ENCODE measurements at places on chromosomes 16 and 17.

DNA sequence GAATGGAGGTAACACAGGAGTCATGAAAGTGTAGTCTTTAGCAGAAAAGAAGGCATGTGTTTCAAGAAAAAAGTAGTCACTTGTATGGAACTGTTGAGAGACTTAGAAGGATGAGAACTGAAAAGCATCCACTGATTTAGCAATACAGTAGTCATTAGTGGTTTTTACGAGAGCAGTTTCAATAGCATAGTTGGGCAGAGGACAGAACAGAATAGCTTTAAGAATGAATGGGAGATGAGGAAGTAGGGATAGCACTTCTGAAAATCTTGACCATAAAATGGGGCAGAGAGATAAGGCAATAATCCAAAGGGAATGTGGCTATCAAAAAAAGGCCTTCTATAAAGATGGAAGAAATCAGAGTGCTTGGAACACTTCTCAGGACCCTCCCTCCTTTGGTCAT, 64.8 kb upstream of the C17orf78 start:
- no peak for DNase-seq

- no peak for DNase-seq
Measured at GRCh38 chr17:79626156-79626890, 15.5 kb upstream of the RBFOX3 start.

DNA sequence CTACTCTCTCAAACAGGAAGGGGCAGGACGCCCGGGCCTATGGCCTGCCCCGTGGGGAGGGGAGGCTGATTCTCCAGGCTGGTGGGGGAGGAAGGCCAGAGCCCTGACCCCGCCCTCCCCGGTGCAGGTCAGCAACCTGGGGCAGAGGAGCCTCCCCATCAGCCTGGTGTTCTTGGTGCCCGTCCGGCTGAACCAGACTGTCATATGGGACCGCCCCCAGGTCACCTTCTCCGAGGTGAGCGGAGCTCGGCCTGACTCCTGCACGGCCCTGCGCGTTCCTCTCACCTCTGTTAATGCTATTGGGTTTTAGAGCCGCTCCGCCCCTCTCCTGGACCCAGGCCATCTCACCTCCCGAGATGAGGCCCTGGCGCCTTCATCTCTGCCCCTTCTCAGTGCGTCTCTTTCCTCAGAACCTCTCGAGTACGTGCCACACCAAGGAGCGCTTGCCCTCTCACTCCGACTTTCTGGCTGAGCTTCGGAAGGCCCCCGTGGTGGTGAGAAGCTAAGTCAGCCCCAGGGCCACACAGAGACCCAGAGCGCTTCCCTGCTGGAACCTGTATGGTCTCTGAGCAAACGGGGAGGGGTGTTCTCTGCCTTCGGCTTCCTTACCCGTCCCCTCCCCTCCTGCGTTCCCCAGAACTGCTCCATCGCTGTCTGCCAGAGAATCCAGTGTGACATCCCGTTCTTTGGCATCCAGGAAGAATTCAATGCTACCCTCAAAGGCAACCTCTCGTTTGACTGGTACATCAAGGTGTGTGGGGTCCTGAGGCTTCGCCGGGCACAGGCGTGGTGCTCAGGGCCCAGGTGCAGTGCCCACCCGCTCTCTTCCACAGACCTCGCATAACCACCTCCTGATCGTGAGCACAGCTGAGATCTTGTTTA, 25.1 kb upstream of the ITGAX start:
- no peak for DNase-seq

GRCh38 chr16:8887431-8887765, 5.2 kb downstream of the LITAFD start:
- DNase-seq: no peak

DNA sequence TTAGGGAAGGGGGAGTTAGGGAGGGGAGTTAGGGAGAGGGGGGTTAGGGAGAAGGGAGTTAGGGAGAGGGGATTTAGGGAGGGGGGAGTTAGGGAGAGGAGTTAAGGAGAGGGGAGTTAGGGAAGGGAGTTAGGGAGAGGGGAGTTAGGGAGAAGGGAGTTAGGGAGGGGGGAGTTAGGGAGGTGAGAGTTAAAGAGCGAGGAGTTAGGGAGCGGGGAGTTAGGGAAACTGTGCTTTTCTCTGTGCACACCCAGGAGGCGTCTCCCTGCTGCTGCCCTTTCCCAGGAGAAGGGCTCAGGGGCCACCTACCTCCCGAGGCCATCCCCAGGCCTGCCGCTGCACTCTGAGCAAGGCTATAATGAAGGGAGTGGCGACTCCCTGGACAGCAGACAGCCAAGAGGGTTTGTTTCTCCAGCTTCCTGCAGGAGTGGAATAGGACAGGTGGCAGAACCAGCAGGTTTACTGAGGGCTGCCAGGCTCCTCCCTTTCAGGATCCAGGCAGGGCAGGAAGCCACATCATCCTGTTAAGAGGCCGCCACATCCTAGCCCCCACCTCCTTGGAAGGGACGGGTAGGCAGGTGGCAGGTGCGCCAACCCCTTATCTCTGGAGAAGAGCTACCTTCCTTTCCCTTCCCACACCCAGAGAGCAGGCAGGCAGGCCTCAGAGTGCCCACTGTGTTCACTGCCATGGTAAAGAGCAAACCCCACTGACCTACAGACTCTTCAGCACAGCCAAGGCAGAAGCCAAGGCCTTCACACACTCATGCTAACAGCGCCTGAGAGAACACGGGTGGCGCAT, 4.3 kb downstream of the CANT1 start:
- no peak for DNase-seq

DNA sequence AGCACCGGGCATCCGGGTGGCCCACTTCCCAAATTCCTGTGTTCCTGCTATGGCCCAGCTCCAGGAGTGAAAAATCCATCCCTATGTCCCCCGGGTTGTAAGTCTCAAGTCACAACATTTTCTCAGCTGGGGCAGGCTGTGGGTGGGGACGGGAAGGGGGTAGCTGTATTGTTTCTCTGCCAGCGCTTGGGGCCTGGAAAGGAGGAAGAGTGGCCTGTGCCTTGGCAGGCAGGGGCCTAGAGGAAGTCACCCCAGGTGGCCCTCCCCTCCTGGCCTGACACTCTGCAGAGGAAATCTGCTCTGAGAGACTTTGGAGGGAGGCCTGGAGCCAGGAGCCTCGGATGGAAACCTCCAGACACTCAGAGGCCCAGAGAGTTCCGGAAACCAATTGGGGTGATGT, 10.6 kb upstream of the SCN4A start:
- no peak for DNase-seq

DNA sequence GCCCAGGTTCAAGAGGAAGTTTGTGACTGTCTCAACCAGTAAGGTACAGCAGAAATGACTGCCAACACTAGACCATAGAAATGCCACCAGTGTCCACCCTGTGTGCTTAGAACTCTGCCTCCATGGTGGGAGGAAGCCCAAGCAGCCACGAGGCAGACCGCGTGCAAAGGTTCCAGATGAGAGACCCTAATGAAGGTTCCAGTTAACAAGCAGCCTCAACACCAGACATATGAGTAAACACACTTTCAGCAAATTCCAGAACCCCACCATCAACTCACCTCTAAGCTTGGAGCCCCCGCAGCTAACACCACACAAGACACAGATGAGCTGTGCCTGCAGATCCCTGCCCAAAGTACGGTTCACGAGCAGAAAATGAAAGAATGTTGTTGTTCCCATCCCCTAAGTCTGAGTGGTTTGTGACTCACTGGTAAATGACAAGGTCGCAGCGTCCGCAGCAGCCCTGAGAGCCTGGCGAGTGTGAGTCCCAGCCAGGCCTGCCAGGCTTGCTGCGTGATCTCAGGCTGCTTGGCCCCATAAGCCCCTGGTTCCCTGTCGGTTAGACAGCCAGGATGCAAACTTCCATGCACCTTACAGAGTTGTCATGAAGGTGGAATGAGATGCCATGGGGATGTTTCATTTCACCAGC, 193.7 kb downstream of the C16orf95 start:
- no peak for DNase-seq

DNA sequence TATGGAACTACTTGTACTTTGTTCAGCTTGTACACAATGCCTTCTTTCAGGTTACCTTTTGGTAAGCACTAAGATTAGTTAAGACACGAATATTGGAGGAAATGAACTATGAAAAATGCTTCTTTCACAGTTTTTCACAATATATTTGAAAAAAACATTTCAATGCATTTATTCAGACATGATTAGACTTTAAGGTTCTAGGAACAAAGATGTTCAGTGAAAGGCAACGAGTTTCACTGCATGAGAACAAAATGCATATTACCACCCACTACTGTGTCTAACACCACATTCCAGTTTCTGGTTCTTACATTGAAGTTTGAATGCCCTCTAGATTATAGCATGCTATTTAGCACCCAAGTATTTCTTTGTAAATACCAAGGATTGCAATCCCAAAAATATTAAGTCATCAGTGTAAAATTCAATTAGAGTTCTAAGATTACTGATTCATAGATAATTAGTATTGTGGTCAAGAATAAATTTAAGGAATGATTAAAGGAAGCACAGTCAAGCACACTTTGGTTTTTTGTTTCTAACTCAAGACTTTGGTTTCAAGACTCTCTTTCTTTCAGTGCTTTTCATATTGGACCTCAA, 261.7 kb downstream of the CEP112 start:
- no peak for DNase-seq

DNA sequence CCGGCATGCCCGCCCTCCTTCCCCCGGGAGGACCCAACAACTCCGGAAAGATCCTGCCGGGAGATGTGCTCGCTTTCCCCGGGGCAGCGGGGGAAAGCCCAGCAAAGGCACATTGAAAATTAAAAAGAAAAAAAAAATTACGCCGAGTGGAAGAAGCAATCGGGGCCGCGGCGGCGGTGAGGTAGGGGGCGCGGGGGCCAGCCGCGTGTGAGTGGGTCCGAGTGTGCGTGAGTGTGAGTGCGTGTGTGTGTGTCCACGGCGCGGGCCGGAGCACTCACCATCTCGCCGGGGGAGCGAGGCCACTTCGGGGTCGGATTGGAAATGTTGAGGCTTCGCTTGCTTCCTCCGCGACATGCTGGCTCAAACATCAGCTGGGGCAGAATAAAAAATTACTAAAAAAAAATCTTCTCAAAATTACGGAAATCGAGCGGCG, at the start of gene SALL1:
SALL1 (minus strand) TSS at position 383 of the 433 bp plus-strand sequence; CDS start at position 354, 29 bp downstream.
- DNase-seq: no peak

- no peak for DNase-seq
Measured at GRCh38 chr17:20218272-20218671, 209.1 kb downstream of the SPECC1 start.

GRCh38 chr17:57916925-57917858, 38.0 kb downstream of the CUEDC1 start:
- DNase-seq: no peak

- DNase-seq: no peak
Measured at GRCh38 chr16:27531186-27531585, 18.5 kb downstream of the GTF3C1 start.

DNA sequence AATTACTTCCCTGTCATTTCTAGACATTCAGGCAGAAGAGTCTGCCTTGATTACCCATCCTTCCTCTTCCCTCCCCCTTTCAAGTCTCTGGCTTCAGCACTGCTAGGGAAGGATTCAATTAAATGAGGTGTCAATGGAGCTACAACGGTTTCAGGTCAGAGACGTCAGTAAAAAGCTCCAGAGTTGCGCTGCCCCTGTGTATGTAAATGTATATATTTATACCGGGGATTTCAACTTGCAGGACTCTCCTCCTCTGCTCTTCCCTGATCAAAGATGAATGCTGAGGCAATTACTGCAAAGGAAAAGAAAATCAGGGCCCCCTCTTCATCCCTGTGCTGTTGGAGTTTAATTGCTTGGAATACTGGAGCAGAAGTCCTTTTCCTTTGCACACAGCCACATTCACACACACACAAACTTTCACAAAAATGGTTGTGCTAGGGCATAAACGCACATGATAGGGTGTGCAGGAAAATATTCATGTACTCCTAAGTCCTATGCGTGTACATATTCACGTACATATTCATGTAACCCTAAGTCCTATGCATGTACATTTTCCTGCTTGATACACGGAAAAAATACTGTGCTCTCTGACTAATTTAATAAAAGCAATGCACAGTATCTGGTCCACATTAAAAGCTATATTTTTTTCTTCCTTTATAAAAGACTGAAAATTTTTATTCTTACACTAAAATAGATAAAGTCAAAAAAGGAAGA, 129.7 kb upstream of the PMFBP1 start:
- DNase-seq: no peak

DNA sequence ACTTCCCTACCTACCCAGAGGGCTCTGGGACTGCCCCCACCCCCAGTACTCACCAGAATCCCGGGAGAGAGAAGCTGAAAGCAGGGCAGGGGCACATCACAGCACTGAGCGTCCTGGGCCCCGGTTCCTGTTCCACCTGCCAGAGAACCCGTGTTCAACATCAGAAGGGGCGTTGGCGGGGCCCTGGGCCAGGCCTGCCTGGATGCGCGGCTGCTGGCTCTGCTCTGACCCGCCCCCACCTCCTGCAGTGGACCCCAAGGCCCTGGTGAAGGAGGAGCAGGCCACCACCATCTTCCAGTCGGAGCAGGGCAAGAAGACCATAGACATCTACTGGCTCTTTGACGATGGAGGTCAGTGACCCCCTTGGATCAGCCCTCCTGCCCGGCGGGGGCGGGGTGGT, 27.7 kb downstream of the SLC12A3 start:
- no peak for DNase-seq

DNA sequence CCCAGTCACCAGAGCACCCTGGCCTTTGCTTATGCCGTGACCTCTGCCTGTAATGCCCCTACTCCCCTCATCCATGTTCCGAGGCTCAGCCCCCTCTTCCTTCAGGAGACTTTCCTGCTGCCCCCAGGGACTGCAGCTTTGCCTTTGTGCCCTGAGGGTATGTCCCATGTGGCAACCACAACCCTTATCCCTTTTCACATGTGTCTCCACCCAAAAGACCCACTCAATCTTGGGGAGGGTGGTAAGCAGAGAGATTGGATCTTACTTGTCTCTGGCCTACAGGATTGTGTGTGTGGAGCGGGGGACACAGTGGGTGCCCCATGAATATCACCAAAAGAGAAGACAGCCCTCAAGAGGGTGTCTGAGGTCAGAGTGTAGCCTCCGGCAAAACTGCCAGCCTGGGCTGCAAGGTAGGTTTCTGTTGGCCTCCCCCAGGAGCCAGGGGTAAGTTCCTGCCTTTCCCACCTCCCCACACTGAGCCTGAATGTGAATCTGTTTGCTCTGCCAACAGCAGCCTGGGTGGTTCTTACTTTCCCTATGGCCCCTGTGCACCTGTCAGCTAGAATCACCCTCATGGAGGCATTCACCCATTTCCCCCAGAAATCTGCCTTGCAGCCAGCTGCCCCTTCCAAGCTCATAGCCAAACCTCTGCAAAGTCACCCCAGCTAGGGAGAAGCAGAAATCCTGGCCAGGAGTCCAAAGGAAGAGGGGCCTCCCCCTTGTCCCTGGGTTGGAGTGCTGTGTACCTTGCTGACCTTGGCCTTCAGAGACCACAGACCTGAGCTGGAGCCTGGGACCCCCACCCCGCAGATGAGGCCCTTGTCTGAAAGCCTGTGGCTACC, 11.5 kb upstream of the C17orf113 start:
- DNase-seq: no peak

DNA sequence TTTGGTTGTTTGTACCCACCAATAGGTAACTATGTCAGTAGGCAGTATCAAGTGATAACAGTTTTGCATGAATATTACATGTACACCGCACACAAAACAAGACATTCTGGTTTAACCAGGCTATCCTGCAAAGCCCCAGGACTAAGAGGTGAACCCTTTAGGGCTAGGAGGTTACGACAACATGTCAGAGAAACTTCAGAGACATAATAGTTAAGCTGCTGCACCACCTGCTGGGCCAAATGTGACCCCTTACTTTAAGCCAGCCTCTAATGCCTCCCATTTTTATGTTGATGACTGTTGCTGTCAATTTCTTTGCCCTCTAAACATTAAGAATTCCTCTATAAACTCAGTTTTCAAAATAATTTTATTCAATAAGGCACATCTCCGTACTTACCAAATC, 15.4 kb downstream of the SRP68 start:
- no peak for DNase-seq

GRCh38 chr16:57944970-57945739, 25.8 kb downstream of the CNGB1 start:
- no peak for DNase-seq

GRCh38 chr16:30526137-30526822, at the start of gene ZNF768:
Gene ZNF768 (minus strand): TSS chr16:30526566. CDS start chr16:30526413, 153 bp downstream.
- DNase-seq: no peak
